ENCODE measurements at places on chromosomes 3 and 15.

- no peak for DNase-seq
These were observed 29.7 kb downstream of the MECOM start for GRCh38 chr3:169633789-169634188.

DNA sequence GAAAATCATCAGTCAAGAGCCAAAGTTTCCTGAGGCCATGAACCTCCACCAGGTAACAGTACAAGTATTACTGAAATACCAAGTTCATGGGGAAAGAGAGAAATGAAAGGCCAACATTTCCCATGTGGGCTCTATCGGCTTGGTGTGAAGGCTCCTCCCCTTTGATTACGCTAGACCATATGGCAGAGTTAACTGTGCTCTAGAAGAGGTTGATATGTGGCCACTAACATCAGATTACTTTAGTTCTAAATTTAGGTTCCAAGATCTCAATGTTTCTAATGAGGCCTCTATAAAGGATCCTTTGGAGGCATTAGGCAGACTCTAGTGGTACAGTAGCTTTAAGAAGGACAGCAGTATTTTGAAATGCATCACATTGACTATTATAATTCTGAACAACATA lies 127.1 kb downstream of the SEMA6D start:
- no peak for DNase-seq

DNA sequence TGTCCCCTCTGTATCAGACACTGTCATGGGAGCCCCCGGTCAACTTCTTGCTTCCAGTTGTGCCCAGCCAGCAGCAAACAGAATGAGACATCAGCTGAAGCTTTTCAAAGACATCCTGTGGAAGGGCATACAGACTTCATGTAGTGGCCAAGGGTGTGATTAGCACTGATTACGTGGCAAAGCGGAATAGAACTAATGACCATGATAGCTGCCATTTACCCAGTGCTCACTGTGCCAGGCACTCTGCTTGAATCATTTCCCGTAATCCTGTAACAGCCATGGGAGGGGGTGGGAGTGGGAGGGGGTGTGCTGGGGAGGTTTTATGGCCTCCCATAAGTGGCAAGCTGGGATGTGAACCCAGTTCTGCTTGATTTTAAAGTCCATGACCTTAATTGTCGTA lies 29.5 kb downstream of the LPP start:
- no peak for DNase-seq

DNA sequence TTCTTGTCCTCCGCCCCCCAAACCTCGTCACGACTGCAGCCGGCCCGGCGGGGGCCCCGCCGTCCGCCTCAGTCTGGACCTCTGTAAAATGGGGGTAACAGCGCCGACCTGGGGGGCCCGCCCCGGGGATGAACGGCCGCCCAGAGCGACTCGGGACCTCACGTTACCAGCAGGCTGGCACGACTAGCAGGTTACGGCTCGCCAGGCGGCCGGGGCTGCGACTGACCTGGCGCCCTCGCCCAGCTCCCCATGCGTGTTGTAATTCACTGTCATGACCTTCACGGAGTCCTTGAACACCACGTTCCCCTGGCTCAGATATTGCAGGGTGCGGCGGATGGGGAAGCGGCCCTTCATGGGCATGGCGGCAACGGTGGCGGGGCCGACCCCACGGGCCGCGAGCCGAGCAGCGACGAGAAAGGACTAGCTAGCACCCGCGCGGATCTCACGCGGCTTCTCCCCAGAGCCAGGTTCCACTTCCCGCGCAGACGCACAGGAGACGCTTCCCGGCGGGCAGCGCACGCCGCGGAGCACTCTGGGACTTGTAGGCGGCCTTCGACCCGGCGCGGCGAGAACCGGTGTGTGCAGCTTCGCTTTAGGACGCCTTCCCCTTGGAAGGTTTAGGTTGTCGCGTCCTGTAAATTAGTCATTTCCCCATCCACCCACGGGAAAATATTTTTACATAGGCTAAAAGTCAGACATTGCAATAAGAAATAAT lies at the start of gene MRPS25:
MRPS25 (minus strand) TSS at position 481 of the 715 bp plus-strand sequence; CDS start at position 360, 121 bp downstream.
- DNase-seq = peak; percentile 90

- peak; percentile 15 for DNase-seq
These were observed 594 bp upstream of the ICE2 start for GRCh38 chr15:60479361-60480110.

All from CD4-positive, alpha-beta T cell treated with Interleukin-17A for 4 hours (primary cell).